ENCODE measurements at places on chromosomes 2 and 18. TPM values are rescaled to one million over a fixed set of nuclear protein-coding genes. Genes with fewer than 3 reads are reported as not detected.

Gene IKZF2
- total RNA-seq = 0.46 TPM

Gene C2orf78
- total RNA-seq = not detected

Gene UGT1A4
- not detected for total RNA-seq

Gene PLGLB1
- 0.75 TPM for total RNA-seq

Gene CHRNG
- total RNA-seq = not detected

Gene PTH2R
- not detected for total RNA-seq

Gene FAM110C
- total RNA-seq = not detected

Gene DPP10
- not detected for total RNA-seq

Gene PIGN
- total RNA-seq = 31.1 TPM

Gene GGCX
- 44.5 TPM for total RNA-seq

Gene NETO1
- total RNA-seq = not detected

Gene KATNAL2
- total RNA-seq = 1.3 TPM

Gene FAM237A
- not detected for total RNA-seq

Gene FSHR
- not detected for total RNA-seq

Gene MAPRE3
- total RNA-seq = 6.1 TPM

Gene FASTKD1
- total RNA-seq = 32.2 TPM
